ENCODE measurements at places on chromosomes 6 and 20.

DNA sequence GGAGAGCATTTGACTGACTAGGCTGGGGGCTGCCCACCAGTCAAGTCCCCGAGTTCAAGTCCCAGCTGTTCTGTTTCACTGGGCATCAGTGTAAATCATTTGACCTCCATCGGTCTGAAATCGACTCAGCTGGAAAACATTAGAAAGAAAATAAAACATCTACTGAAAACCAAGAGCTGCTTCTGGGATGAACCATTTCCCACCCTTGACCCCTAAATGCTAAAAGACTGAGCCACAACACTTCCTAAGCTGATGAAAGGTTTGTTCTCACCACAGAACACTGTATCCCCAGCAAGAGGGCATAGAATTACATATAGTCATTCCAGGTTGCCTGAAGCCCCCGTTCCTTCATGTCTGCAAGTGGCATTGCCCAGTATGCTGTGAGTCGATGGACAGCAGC lies 237.0 kb upstream of the TAB2 start:
- no peak for DNase-seq

DNA sequence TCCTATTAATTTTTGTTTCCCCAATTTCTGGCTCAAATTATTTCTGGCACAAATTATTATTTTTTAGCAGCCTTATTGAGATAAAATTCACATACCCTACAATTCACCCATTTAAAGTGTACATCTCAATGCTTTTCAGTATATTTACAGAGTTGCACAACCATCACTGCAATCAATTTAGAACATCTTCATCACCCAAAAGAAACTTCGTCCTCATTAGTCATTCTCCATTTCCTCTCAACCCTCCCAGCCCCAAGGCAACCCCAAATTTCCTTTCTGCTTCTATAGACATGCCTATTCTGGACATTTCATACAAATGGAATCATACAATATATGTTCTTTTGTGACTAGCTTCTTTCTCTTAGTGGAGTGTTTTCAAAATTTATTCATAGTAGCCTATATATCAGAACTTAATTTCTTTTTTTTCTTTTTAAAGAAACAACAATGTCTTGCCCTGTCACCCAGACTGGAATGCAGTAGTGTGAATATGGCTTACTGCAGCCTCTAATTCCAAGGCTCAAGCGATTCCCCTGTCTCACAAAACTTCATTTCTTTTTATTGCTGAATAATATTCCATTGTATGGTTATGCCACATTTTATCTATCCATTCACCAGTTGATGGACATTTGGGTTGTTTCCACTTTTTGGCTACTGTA lies 84.5 kb downstream of the DNAH8 start:
- DNase-seq: no peak

GRCh38 chr6:119677384-119677783 lies 327.8 kb upstream of the MAN1A1 start:
- DNase-seq: peak; percentile 49

DNA sequence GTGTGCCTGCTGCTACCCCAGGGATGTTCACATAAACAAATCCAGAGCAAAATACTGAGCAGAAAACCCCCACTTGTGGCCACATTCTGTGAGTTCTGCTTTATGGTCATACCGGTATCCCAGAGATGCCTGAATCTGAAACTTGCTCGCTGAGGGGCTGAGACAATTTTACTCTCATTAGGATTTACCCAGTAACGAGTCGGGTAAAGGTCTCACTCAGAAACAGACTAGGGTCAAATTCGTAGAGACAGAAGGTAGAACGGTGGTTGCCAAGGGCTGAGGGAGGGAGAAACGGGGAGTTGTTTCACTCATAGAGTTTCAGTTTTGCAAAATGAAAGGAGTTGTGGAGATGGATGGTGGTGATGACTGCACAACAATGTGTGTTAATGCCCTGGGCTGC lies 45.4 kb upstream of the NKX2-2 start:
- no peak for DNase-seq

- DNase-seq: no peak
Measured at GRCh38 chr6:13139119-13139518, 189.2 kb downstream of the TBC1D7 start.

- peak; percentile 87 for DNase-seq
Measured at GRCh38 chr6:16322666-16323312, 84.4 kb downstream of the GMPR start.

GRCh38 chr6:140204154-140204553 lies 829.7 kb upstream of the CITED2 start:
- DNase-seq: no peak

DNA sequence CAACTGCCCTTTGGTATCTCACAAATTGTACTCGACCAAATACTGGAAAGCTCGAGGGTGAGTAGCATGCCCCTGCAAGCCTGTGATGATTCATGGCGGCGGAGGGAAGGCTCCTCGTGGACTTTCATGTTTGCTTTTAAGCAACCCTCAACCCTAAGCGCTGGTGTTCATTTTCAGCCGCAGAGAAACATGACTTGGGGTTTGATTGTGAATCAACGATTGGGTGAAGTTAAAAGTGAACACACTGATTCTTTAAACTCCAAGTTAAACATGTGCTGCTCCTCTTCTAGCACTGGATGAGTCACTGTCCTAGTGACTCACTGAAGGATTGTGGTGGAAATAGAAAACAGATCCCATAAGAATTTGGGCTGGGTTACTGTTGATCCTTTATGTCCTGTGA lies 8.3 kb downstream of the CD109 start:
- no peak for DNase-seq

- no peak for DNase-seq
Measured at GRCh38 chr6:47042275-47042791, at the start of gene ADGRF1. Gene ADGRF1 (minus strand): TSS chr6:47042332. CDS start chr6:47029061, 13,271 bp downstream.

- no peak for DNase-seq
Measured at GRCh38 chr6:2108700-2109306, 136.6 kb downstream of the GMDS start.

DNA sequence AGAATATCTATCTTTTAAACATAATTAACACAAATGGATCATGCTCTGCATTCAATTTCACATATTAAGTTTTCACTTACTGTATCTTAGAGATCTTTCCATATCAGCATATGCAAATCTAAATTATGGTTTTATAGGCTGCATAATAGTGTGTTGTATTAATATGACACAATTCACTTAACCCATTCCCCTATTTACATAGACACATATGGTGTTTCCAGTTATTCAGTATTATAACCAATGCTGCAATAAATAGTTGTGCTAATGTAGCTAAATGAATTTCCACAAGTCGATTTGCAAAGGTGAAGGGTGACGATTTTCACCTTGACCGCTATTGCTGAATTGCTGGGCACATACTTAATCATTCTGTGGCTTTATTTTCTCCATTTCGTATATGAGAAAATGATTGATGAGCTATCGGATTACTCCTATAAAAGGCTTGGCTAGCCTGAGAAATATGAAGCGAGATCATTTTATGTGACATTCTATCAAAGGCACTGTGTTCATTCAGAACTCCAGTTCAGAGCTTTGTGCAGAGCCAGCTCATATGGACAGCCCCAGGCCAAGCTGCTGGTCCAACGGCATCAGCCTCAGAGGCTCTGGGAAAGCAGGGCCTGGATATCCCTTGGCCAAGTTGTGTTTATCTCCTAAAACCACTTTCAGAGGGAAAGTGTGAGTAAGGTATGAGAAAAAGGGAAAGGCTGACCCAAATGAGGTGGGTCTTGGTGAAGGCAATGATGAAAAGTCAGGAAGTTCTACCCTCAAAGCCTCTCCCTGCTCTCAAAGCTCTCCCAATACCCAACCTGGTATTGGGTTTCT lies 50.8 kb downstream of the GFOD1 start:
- no peak for DNase-seq

GRCh38 chr6:37074053-37074827 lies 68.8 kb downstream of the FGD2 start:
- no peak for DNase-seq

DNA sequence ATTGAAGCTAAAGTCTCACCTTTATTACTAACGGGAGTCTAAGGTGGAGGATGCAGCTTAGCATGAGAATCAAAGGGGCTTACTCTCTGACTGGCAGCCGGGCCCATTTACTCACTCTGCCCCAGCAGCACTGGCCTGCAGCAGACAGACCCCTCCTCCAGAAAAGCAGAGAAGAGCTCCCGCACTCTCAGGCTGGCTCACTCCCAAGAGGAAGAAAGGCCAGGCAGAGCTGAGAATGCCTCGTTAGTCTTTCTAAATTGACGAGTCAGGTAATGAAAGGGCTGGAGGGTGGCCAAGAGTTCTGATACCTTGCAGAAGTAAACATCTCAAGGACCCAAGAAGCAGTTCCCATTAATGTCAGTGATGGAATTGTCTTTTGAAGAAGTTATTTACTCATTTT lies 44.5 kb upstream of the IL20RA start:
- DNase-seq: no peak

GRCh38 chr6:89888871-89889270 lies 5.4 kb upstream of the GJA10 start:
- DNase-seq: no peak

- DNase-seq: no peak
Measured at GRCh38 chr6:72140795-72141194, 254.4 kb downstream of the RIMS1 start.

DNA sequence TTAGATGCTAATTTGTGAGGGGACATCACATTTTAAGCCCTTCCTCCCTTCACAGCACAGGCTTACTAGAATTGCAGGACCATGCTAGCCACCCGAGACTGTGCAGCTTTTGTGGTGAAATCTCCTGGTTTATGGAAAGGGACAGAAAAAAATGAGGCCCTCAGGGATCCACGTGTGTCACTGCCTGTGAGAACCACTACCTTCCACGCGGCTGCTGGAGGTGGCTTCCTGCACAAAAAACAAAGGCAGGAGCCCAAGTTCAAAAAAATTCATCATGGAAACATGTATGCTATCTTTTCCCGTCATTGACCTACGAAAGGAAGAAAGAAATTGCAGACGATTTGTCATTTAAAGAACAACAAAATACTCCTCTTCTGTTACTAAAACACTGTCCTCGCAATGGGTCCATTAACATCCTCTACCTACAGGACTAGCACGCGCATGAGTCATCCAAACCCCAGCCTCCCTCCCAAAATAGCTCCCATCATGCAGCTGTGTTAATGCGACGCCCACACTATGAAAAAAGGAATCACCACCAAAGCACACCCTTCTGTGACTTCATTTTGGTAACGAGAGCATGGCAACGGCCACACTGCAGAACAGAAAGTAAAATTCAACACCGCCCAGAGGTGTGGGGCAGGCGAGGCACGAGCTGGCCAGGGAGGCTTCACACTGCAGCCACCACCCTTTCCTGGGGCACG lies 45.7 kb downstream of the RAMACL start:
- DNase-seq: no peak

DNA sequence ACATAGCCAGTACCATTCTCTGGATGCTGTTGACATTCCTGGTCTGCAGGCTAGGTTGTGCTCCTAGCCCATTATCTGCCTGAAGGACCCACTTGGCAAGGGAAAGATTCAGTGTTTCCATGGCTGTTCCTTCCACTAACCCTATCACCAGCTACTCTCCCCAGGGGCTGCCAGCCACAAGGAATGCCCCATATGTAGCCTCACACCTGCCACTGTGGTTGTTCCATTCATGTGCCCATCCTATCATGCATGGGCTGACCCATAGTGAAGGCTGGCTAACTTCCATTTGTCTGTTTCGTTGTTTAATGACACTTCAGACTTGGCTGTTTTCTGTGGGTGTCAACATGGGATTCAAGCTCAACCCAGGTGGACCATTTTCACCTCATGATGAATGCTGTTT lies 25.6 kb upstream of the HLA-A start:
- DNase-seq: no peak

GRCh38 chr6:142374965-142375733 lies 73.3 kb downstream of the ADGRG6 start:
- DNase-seq: no peak

DNA sequence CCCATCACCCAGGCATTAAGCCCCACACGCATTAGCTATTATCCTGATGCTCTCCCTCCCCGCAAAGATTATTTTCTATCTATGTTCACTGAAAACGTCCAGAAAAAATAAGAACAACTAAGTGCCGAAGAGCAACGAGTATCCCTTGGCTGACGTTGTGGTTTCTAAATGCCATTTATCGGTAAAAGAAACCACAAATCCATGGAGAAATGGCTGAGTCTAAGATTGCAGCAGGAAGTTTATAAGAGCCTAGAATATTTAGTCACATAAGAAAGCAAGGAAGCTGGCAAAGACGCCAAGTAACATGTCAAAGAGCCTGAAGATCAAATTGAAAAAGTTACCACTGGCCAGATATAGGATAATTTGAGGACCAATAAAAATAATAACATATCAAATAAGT lies 18.1 kb upstream of the NOX3 start:
- DNase-seq: no peak

- DNase-seq: no peak
Measured at GRCh38 chr6:38837101-38837500, 122.0 kb downstream of the DNAH8 start.

DNA sequence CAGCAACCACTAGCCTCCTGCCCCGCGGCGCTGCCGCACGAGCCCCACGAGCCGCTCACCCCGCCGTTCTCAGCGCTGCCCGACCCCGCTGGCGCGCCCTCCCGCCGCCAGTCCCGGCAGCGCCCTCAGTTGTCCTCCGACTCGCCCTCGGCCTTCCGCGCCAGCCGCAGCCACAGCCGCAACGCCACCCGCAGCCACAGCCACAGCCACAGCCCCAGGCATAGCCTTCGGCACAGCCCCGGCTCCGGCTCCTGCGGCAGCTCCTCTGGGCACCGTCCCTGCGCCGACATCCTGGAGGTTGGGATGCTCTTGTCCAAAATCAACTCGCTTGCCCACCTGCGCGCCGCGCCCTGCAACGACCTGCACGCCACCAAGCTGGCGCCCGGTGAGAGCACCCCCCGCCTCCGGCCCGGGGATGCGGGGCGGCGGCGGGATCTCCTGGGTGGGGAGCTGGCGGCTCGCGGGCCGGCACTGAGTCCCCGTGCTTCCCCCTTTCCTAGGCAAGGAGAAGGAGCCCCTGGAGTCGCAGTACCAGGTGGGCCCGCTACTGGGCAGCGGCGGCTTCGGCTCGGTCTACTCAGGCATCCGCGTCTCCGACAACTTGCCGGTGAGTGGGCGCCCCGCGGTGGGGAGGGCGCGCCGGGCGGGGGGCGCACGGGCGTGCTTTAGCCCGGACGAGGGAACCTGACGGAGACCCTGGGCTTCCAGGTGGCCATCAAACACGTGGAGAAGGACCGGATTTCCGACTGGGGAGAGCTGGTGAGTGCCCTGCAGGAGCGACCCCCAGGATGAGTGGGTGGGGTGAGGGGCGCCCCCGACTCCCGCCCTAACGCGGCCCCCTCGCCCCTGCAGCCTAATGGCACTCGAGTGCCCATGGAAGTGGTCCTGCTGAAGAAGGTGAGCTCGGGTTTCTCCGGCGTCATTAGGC lies 585 bp downstream of the PIM1 start:
- DNase-seq: peak; percentile 74

- DNase-seq: no peak
Measured at GRCh38 chr6:63502156-63502555, 70.1 kb upstream of the LOC128125822 start.

- DNase-seq: no peak
Measured at GRCh38 chr6:29466241-29466640, 9.3 kb downstream of the OR2H1 start.

GRCh38 chr20:42370075-42370474 lies 751.9 kb upstream of the CHD6 start:
- DNase-seq: no peak

DNA sequence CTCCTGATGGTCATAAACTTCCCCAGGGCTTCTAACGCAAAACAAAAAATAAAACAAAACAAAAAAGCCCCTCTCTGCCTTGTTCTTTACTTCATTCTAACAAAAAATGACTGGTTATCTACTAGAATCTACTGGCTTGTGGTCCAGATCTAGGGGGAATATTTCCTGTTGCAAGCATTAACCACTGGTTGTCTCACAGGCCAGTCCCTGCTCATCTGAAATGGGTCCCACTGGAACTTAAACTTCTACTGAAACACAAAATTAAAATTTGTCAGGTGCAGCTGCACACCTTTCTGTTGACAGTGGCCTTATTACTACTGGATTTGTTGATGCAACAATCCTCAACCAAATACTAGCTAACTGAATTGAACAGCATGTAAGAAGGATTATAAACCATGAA lies 5.5 kb downstream of the SIRPG start:
- DNase-seq: no peak

All from erythroblast (primary cell).